ENCODE measurements at places on chromosomes 7 and 10.

DNA sequence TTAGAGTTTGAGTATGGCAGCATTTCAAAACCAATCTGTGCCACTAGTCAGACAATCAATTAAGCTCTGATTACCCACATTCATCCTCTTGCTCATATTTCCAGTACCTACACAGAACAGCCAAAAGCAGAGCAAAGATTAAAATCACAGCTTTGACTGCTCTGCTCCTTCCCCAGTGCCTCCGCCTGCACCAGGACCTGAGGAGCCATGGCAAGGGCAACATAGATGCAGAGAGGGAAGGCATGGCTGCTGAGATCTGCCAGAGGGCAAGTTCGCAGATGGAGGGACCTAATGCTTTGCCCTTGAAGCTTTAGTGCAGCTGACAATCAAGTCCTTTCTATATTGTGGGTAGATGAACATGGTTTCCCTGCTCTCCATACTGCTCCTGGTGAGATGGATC, 148.1 kb downstream of the HTR7 start:
- DNase-seq: no peak

DNA sequence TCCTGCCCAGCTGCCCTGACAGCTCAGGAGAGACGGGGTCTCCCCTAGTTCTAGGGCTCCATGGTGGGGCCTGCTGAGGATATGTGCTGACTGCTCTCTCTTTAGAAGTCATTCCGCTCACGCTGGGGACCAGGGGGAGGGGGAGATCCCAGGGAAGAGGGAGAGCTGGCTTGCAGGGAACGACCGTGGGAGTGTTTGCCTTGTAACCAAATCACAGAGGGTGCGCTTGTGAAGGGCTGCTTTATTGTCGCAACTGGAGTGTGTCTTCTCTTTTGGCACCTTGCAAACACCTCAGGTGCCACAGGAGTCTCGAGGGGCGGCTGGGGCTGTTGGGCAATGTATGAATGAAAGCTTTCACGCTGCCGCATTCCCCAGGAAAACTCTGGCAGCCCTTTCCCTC, 531.3 kb upstream of the MKI67 start:
- DNase-seq: no peak

GRCh38 chr7:2059964-2060700, 172.6 kb downstream of the MAD1L1 start:
- no peak for DNase-seq

GRCh38 chr7:99201027-99201426, 6.9 kb downstream of the KPNA7 start:
- no peak for DNase-seq

GRCh38 chr10:99631496-99631895, 11.3 kb upstream of the SLC25A28 start:
- DNase-seq: no peak

DNA sequence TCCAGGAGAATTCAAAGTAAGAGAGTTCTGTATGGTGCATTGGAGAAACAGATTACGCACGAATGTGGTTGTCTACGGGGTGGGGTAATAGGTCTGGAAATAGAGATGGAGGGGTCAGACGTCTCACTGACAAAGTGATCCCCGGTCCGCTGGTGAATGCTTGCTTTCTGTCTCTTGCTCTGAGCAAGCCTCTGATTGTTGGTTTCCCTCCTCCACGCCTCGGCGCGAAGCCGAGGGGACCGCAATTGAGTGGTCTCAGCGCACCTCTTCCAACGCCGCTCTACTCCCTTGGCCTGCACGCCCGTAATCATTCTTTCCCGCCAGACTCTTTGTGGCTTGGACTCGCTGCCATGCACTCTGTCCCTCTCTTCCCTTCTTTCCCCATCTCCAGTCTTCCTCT, 46.5 kb upstream of the PFKP start:
- DNase-seq: no peak

- no peak for DNase-seq
Observed at GRCh38 chr10:50577010-50577409, 46.7 kb downstream of the SGMS1 start.

DNA sequence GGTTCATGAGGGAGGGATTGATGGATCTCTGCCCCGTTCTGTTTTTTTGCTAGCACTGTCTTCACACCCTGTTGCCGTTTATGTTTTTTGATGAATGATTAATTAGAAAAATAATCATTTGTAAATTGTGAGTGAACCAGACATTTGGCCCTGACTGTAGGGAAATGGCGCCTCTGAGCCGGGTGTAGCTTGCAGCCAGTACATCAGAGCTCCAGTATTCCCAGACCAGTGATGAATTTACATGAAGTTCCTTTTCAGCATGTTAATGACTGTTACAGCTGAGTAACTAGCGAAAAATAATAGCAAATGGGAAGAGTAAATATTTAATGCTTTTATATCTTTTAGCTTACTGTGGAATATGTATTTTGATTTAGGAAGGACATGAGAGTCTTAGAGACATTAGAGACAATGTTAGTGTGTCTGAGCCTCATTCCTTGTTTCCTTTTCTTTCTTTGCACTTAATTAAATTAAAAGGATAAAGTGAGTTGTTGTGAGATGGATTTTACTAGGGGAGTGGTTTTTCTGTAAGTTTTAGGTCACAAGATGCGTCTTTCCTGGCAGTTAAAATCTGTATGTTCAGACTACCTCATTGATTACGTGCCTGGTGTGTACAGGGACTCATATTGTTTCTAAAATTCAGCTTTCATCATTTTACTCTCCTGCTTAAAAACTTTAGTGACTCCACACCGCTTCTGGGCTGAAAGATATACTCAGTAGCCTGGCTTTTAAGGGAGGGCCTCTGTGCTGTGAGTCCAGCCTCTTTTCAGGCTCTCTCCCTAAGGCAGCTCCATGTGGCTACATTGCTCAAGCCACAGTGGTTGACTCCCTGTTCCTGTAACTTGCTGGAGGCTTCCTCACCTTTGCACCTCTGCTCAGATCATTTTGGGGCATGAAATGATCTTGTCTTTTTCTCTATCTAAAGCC, 86.4 kb downstream of the AUTS2 start:
- DNase-seq: no peak

GRCh38 chr7:64618785-64619456, 47.0 kb upstream of the ZNF107 start:
- DNase-seq: peak; percentile 49

- DNase-seq: no peak
Observed at GRCh38 chr10:103876155-103876554, 20.8 kb upstream of the SH3PXD2A start.

- DNase-seq: no peak
Observed at GRCh38 chr10:127485153-127485857, 63.8 kb upstream of the NPS start.

- DNase-seq: no peak
Observed at GRCh38 chr7:50400114-50400513, 50.0 kb downstream of the FIGNL1 start.

- DNase-seq: peak; percentile 70
Observed at GRCh38 chr7:36984710-36985312, 260.5 kb upstream of the AOAH start.

- DNase-seq: no peak
Observed at GRCh38 chr7:33986951-33987947, 81.9 kb downstream of the BMPER start.

- no peak for DNase-seq
Observed at GRCh38 chr7:140990193-140990962, 24.4 kb downstream of the MRPS33 start.

GRCh38 chr7:44471850-44472249, 18.6 kb downstream of the NUDCD3 start:
- no peak for DNase-seq

DNA sequence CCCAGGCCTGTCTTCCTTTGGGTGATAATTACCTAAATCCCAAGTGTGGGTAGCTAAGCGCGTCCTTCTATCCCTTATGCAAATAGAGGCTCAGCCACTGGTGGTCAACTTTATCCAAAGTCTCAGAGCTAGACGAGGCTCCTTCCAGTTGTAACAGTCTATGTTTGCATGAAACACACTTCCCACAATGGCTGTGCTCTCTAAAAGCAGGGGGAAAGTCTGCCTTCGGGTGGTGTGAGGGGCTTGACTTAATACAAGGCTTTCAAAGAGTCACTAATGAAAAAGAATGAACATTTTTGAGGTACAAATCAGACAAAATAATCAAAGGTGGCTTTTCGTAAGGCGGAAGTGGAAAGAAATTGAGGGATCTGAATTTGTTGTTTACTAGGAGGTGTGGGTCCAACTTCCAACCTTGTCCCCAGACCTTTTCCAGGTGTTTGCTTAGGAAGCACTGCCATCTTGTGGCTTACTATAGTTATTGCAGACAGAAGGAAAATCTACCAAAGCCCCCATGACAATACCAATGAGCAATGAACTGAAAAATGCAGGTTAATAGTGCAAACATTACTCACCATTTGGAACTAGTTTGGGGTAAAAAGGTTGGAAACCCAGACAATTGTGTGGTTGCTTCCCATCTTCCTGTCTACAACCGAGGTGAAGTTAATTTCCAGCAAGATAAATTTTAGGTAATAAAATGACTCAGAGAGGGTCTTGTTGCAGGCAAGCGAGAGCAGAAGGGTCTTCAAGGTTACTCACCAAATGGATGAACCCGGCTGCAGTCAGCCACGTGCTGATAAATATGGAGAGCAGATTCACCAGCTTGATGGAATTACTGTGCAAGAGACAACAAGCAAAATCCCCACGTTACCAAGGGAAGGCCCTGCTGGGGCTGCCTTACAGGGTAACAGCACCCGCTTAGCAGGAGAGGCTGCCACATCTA, 525.7 kb downstream of the KCNMA1 start:
- DNase-seq: peak; percentile 52
